ENCODE measurements at places on chromosomes 7 and 10.
A peak's percentile ranks its signal among the peaks of the same experiment; 100 is the strongest.

DNA sequence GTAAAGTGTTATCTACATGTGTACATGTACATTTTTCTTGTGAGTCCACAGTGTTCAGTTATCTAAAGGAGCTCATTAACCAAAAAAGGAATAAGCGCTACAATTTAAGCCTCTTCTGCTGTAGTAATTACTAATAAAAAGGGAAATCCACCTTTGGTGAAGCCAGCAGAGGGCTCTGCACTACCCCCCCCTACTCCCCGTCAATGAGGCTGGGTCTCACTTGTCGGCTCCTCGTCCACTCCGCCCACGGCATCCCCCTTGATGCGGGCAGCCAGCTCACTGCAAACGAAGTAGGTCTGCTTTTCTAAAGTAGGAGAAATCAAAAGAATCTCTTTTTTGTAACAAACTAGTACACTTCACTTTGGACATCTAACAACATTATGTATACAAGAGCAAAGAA lies 4.7 kb upstream of the WASHC2A start:
- no peak for DNase-seq

- peak; percentile 63 for DNase-seq
These were observed 5.8 kb upstream of the PRTFDC1 start for GRCh38 chr10:24958091-24958720.

GRCh38 chr7:27553273-27553672 lies 109.4 kb downstream of the HIBADH start:
- no peak for DNase-seq

DNA sequence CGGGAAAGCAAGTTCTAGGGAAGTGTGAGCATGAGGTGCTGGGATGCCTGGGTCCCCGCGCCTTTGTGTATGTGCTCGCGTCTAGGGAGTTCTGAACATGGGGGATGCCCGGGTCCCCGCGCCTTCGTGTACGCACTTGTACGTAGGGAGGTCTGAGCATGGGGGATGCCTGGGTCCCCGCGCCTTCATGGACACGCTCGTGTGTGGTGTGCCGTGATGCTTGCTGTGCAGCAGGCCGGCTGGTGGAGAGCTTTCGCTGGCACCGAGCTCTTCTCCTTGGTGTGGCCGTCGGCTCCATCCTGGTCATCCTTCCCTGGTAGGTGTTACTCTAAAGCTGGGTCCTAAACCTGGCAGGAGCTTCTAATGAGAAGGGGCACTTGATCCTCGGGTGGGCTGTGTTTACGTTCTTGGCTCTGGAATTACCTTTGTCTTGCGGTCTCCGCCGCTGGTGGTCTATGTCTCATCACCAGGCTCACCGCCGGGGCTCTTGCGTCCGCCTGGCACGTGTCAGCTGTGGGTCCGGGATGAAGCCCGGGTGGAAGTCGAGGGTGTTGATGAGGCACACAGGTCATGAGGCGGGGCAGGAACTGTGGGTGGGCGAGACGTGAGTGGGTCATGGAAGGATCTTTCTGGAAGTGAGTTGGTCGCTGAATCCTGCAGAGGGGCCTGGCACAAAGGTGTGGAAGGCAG lies 63.5 kb downstream of the DNAJB6 start:
- no peak for DNase-seq

DNA sequence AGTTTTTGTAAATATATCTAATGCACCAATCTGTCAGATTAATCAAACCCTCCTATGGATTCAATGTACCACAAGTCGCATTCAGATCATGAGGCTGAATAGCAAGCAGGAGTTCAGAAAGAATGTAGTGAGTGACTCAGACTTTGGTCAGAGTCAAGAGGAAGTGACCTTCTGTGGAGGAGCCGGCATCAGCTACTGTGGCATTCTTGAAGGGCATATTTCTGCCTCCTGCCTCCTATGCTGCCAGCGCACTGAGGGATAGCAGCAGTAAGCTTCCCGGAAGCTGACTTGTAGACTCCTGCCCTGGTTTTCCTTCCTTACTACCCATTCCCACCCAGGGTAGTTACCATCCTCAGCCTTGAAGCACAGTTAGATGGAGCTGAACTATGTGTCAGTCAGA lies 867.5 kb downstream of the NRG3 start:
- DNase-seq = peak; percentile 59

GRCh38 chr7:139559364-139560105 lies 36.0 kb downstream of the CLEC2L start:
- DNase-seq = no peak

DNA sequence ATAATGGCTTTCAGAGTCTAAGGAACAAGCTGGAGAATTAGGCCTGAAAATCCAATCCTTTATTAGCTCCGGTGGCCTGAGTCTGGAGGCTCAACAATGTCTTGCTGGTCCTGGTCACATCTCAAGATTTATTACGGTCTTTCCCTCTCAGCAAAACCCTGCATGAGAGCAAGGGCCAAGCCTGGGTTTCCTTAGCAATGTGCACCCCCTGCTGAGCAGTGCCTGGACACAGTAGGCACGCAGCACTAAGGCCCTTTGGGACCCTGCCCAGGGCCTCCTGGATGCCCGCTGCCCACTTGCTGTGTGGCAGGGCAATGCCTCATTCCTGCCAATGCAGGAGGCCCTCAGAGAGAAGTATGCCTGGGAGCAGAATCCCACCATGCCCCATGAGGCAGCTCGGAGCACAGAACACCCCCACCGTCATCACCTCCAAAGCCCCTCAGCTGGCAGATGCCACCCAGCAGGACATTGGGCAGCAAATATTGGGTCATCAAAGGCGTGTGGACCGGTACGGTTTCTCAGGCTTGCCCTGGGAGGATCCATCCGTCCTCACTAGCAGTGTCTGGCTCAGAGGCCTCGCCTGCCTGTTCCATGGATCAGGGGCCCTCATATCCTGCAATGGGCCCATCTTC lies 156.4 kb downstream of the OAT start:
- DNase-seq = no peak

- DNase-seq = no peak
These were observed 50.3 kb downstream of the ERLIN1 start for GRCh38 chr10:100135486-100135885.

DNA sequence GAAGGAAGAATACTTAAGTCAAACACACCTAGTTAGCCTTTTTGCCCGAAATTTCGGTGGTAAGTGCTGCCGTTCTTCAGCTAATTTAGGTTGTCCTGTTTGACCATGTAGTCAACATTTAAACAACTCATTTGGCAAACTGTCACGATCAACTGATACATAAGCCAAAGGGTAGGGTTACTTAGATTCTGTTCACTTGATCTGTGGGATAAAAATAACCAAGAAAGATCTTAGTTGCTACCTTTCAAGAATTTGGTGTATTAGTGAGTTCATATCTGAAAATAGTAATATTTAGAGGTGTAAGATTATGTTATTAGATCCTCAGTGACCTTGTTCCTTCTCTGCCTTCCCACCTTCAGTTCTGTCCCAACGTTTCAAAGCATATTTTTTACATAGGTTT lies 2.0 kb downstream of the TNKS2 start:
- DNase-seq = no peak

GRCh38 chr10:110436554-110437350 lies 61.0 kb upstream of the DUSP5 start:
- no peak for DNase-seq

DNA sequence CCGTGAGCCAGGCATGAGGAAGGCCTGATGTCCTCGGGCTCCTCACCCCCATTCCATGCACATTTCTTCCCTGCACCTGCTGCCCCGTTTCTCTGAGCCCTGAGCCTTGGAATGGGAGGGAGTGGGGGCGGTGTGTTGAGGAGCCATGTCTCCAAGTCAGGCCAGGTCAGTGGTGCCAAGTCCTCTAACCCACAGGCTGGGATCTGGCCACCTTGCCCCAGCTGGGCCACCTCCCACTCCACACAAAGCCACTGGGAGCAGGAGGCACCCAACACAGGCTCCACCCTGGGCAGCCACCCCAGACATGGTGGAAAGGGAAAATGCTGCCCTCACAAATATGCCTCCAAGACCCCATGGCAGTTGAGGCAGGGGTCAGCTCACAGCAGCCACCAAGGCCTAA lies 27.7 kb downstream of the ZCCHC24 start:
- no peak for DNase-seq

- no peak for DNase-seq
These were observed 27.6 kb upstream of the FAM204A start for GRCh38 chr10:118369641-118370205.

- no peak for DNase-seq
These were observed 187.3 kb upstream of the PLXDC2 start for GRCh38 chr10:19628767-19629560.

GRCh38 chr7:150411606-150412005 lies 32.5 kb downstream of the ZNF775 start:
- no peak for DNase-seq

DNA sequence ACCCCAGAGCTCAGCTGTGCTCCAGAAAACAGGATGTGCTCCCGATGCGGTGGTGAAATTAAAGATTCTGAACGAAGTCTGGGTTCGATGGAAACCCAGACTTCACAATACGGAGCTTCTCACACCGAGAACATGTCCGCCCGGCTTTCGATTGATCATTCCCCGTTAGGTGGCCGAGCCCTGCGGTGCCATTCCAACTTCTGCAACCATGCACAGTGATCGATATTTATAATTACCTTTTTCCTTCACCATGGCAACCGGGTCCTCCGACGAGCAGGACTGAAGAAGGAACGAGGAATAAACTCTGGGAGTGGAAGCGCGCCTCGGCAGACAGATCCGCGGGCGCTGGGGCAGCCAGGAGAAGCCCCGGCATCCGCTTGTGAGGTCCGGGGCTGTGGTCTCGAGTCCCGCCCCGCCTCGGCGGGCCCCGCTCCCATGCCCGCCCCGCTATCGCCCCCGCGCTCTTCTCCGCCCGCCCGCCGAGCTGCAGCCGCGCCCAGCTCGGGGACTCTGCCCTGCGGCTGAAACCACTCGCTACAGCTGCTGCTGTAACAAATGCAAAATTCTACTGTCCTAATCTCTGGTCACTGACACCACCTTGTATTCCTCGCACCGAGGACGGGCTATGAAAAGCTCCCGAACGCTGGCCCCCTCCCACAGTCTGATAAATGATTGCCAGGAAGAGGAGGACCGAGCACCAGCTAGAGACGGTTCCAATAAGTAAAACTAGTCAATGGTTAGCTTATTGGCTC lies 26.2 kb downstream of the ABLIM1 start:
- peak; percentile 62 for DNase-seq

GRCh38 chr10:110361800-110362456 lies 57.2 kb upstream of the SMNDC1 start:
- no peak for DNase-seq

DNA sequence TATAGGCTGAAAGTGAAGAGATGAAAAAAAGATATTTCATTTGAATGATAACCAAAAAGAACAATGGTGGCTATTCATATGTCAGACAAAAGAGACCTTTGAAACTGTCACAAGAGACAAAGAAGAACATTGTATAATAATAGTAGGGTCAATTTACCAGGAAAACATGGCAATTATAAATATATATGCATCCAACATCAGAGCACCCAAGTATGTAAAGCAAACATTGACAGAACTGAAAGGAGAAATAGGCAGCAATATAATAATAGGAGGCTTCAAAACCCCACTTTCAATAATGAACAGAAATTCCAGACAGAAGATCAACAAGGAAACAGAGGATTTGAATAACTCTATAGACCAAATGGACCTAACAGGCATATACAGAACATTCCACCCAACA lies 876.2 kb downstream of the GRID1 start:
- no peak for DNase-seq

GRCh38 chr10:73000973-73001372 lies 46.4 kb upstream of the PLA2G12B start:
- no peak for DNase-seq

GRCh38 chr7:144027974-144028373 lies 20.8 kb upstream of the OR2A5 start:
- no peak for DNase-seq

DNA sequence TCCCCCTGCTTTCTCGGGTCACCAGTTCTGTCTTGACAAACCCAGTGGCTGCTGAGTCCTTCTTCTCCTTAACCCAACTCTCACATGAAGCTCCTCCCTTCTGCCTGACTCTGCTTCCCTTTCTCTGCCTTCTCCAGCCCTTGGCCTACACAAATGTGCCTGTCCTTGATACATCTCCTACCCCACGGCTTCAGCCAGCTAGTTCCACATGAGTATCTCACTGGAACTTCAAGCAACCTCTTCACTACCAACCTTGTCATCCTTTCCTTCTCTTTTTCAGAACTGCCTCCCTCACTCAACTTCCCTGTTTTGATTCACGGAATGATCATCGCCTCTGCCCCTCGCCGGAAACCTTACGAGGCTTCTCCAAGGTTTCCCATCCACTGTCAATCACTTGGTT lies 55.9 kb downstream of the PDIA4 start:
- DNase-seq = no peak

DNA sequence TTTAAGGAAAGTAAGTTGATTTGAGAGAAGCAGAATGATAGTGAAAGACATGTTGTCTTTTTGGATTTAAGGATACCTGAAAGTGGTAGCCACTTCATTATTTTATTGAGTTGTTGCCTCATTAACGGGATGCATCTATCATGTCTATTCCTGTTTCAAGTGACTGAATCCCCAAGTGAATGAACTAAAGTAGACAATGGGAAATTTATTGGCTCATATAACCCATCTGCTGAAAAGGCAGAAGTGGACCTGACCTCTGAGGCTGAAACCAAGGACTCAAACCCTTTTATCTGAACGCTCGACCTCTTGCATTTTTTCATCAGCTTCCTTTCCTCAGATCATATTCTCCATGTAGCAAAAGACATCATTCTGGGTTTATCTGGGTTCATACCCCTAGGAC lies 465.6 kb upstream of the LRRN3 start:
- no peak for DNase-seq

DNA sequence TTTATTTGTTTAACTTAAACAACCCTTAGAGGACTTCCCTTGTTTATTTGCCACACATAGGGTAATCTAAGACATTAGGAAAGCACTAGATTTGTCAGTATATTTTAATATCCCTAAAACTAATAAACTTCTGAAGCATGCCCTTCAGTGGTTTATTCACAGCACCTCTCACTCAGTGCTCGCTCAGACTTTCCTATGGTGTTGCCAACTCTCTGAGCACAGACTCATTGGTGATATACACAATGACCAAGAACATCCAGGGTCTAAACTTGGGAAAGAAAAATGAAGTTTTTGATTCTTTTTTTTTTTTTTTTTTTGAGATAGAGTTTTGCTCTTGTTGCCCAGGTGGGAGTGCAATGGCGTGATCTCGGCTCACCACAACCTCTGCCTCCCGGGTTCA lies 82.2 kb downstream of the RAB11FIP2 start:
- DNase-seq = no peak

Measured in epithelial cell of proximal tubule (primary cell).